Astrocyte of the spinal cord (primary cell): ENCODE measurements at places on chromosomes 3 and 15.

DNA sequence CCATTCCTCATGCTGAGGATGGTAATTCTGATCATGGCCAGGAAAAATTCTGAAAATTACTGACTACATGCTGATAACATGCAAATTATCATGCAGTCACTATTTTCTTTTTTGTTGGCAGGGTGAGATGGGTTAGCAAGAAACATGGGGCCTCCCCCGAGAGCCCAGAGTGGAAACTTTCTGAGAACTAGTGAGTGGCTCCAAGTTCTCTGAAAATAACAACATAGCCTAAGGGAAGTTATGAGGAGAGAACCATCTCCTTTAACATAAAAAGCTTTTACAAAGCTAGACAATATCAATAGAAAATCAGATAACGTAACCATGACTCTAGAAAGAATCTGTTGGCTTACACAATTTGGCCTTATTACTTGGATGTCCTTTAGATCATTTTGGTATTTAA, 254.2 kb downstream of the PLOD2 start:
- DNase-seq, result no peak

DNA sequence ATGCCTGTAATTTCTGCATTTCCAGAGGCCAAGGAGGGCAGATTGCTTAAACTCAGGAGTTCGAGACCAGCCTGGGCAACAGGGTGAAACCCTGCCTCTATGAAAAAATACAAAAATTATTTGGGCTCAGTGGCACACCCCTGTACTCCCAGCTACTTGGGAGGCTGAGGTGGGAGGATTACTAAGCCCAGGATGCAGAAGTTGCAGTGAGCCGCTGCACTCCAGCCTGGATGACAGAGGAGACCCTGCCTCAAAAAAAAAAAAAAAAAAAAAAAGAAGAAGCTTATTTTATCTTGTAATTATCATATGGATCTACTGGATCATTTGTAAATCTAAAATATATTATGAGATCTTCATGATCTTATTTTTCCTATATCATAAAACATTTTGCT, 84.1 kb downstream of the PPCDC start:
- DNase-seq, result no peak

DNA sequence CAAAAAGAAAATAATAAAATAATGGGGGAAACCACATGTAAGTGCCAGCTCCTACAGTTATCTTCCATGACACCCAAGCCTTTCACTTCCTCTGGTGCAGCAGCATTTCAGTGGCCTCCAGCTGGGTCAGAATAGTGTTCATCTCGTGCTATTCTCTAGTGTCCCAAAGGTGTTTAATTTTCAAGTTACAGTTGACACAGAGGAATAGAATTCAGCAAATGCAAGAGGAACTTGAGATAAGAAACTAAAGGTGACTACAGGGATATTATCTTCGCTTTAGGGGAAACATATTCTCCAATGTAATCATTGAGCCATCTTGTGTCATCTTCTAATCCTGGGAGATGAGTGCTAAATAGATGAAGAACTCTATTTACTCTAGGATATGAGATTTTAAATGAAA, 212.8 kb downstream of the EPHA3 start:
- DNase-seq, result no peak

- no peak for DNase-seq
These were observed 3.1 kb upstream of the ABTB1 start for GRCh38 chr3:127669541-127670228.

- peak; percentile 83 for DNase-seq
These were observed 88.0 kb downstream of the PIK3R4 start for GRCh38 chr3:130658678-130659077.

GRCh38 chr15:31905054-31905453, 125.3 kb upstream of the CHRNA7 start:
- DNase-seq, result no peak

DNA sequence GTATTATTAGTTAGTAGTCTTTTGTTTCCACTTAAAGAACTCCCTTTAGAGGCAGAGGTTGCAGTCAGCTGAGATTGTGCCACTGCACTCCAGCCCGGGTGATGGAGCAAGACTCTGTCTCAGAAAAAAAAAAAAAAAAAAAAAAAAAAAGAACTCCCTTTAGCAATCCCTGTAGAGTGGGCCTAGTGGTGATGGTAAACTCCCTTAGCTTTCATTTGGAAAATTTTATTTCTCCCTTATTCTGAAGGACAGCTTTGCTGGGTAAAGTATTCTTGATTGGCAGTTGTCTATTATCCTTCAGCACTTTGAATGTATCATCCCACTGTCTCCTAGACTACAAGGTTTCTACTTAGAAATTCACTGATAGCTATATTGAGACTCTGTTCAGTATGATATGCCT, 46.0 kb downstream of the RPL39L start:
- no peak for DNase-seq

DNA sequence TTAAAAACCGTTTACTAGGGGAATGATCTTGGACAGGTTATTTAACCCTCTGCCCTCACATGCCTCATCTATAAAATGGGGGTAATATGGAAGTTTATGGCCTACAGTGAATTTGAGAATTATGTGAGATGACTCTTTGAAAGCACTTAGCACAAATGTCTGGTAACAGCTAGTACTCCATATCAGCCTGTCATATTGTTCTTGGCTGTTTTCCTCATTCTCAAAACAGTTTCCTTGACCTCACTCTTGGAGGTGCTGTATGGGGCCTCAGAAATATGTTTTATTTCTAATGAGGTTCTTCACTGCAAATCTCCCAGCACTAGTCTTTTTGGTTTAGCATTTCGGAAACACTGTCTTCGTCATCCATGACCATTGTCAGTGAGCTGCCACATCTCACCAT, 398.2 kb downstream of the FEZF2 start:
- no peak for DNase-seq

DNA sequence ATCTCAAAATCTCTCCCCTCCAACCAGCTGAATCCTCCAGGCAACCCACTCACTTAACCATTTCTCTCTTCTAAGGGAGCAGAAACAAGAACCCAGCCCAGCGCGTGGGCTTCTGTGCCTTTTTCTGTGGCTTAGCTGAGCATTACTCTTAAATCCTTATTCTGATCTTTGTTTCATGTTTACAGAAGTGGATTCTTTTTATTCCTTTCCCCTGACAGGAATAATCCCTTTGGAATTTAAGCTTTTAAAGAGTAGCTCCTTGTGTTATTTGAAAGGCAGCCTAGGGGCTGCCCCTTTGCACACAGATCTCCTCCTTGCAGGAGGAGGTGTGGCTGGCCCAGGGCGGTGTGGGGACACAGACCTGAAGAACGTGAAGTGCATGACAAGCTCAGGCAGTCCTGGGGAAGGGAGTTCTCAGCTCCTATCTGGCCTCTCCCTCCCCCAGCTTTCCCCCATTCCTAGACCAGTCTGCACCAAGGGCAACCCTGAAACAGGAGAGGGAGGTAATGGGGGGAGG, 77.1 kb upstream of the UBE2E1 start:
- DNase-seq, result no peak

DNA sequence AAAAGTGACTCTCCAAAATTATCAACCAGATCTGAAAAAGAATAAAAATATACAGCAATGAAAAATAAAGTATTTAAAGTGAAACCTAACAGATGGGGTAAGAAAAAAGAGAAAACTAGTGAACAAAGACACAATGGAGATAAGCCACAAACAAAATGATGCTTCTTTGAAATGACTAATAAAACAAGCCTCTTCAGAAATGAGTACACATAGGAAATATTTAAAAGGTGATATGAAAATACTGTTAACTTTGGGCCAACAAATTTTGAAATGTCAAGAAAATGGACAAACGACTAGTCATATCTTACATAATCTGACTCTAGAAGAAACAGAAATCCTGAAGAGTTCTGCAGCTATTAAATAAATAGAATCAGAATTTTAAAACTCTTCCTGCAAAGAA, 164.2 kb downstream of the ERC2 start:
- DNase-seq, result no peak

DNA sequence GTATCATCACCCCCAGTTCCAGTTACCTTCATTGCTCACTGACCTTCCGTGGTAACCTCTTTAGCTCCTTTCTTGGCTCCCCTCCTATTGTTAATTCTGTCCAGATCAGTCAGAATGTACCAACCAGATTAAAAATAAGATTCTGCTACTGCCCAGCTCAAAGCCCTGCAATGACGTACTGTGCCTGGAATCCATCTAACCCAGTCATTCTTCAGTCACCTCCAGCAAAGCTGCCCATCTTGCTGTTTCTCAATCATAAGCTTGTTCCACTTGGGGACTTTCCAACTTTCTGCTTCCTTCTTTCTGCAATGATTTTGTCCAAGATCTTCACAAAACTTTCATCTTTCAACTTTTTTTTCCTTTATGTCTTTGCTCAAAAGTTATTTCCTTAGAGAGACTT, 512.0 kb upstream of the ZNF385D start:
- peak; percentile 52 for DNase-seq

- peak; percentile 63 for DNase-seq
These were observed 9.1 kb upstream of the SKIC8 start for GRCh38 chr15:78308422-78309032.

DNA sequence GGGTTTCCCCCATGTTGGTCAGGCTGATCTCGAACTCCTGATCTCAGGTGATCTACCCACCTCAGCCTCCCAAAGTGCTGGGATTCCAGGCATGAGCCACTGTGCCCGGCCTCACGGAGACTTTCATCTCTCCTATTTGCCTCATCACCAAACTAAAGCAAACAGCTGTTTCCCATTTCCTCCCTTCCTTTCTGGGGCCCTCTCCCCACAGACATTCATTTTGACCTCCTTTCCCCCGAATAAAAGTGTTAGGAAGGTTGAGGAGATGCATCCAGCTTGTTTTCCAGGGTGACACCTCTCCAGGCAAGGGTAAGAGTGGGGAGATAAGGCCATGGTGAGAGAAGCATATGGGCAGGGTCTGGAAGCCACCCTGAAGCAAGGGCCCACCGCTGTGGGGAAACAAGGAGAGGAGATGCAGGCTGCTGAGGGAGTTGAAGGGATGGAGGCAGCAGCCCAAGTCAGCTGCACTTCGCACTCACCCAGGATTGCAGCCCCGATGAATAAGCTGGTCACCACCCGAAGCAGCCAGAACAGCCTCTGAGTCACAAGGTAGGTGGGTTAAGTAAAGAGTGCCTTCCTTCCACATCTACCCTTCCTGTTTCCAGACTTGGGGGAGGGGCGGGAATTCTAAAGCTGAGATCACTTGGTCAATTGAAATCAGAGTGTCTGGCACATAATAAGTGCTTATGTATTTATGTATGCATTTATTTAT, 7.7 kb downstream of the DUOXA2 start:
- peak; percentile 73 for DNase-seq

DNA sequence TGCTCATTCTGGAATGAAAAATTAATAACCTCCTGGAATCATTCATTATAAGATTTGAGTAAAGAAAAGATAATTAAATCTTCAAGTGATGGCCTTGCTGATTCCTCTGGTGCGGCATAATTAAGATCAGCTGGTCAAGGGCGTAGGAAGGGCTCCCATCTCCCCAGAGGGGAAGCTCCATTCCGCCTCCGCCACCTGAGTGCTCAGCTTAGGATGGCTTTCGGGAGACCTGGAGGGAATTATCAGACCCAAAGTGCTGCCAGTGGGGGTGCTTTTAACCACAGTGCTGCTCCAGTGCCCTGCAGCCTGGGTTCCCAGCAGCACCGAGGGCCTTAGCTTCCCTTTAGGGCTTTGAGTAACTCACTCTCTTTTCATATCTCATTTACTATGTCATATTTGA, 556.6 kb upstream of the RGMA start:
- no peak for DNase-seq

GRCh38 chr3:165696496-165696895, 140.7 kb downstream of the BCHE start:
- no peak for DNase-seq

- DNase-seq, result no peak
These were observed 185.9 kb upstream of the BHLHE40 start for GRCh38 chr3:4793311-4793710.
